ENCODE measurements at places on chromosomes 2 and 18.
A peak's percentile ranks its signal among the peaks of the same experiment; 100 is the strongest.

- no peak for DNase-seq
These were observed 2.7 kb upstream of the IL1R1 start for GRCh38 chr2:102139851-102140250.

DNA sequence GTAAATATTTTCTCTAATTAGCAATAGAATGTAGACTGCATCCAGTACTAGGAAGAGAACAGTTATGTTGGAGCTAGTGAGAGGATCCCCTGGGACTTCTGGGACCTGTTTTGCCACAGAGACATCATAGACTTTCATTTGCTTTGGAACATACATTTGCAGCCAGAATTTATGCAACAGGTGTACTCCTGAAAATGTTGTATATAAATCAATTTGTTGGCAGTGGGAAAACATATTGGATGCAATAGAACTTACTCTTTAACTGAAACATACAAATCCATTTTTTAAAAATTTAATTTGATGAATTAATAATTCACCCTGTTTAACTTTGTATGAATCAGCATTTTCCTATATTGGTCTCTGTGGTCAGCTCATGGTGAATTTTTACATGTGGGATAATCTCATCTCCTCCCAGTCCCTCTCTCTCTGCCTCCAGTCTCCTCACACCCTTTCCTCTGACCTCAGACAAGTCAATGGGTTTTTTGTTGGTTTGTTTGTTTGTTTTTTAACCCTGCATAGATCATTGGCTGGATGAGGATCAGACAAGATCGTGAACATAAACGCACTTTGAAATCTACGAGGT lies 263.0 kb downstream of the LPIN1 start:
- DNase-seq: no peak

DNA sequence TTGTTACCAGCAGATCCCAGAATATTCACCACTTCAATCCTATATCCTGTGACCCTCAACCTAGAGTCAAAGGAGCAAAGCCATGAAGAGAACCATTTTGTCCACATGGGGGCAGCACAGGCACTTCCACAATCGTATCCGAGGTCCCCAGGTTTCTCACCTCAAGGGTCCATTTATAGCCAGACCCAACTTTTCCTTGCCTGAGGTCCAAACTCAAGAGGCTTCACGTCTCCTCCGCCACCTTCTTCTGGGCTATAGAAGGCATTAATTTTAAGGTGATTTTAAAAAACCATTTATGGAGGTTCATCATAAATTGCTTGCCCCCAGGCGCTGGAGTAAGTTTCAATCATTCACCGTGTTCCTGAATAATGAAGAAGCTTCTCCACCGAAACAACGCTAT lies 111.6 kb upstream of the NABP1 start:
- peak; percentile 84 for DNase-seq

DNA sequence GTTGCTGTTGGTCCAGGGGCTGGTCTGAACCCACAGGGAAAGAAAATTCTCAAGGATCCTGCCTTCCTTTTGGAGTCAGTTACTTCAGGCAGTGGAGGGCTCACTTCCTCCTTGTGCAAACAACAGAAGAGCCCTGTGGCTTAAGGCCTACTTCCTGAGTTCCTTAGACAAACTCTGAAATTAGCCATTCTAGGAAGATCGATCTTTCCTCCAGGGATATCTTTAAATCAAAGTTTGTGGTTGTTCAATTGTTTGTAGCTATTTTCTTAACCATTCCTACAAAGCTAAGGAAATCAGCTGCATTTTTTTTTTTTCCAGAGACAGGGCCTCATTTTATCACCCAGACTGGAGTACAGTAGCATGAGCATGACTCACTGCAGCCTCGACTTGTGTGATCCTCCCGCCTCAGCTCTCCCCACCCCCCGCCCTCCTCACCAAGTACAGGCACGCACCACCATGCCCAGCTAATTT lies 156.0 kb downstream of the TANC1 start:
- peak; percentile 92 for DNase-seq

GRCh38 chr2:47805850-47806249 lies 22.9 kb downstream of the MSH6 start:
- no peak for DNase-seq

DNA sequence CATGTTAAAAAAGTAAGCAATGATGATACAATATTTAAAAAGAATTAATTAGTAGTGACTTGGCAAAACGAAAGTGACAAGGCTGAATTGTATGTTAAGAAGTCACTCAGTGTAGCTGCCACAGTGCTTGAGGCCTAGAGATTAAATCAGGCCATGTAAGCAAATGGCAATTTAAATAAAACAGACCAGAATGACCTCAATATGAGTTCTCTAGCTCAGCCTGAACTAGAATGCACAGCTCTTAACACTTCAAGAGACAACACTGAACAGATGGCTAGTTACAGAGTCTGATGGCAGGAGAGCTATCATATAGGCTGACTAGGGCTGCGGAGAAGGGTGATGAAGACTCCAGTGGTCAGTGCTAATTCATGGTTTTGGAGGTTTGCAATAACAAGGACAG lies 117.9 kb upstream of the ZBTB14 start:
- no peak for DNase-seq

GRCh38 chr2:46183426-46183825 lies 113.8 kb upstream of the EPAS1 start:
- DNase-seq: no peak

GRCh38 chr2:241081190-241081642 lies 20.9 kb downstream of the MTERF4 start:
- no peak for DNase-seq

DNA sequence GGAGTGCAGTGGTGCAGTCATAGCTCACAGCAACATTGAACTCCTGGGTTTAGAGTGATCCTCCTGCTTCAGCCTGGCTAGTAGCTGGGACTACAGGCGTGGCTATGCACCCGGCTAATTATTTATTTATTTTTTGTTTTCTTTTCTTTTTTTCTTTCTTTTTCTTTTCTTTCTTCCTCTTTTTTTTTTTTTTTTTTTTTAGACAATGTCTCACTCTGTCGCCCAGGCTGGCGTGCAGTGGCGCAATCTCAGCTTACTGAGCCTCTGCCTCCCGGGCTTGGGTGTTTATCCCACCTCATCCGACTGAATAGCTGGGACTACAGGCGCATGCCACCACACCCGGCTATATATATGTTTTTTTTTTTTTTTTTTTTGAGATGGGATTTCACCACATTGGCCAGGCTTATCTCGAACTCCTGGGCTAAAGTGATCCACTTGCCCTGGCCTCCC lies 1.4 kb upstream of the ANXA4 start:
- no peak for DNase-seq

- no peak for DNase-seq
These were observed 219.5 kb downstream of the PTPRM start for GRCh38 chr18:7786569-7786968.

GRCh38 chr2:217167531-217167930 lies 307.7 kb upstream of the TNP1 start:
- DNase-seq: no peak

- DNase-seq: no peak
These were observed 66.4 kb downstream of the VIT start for GRCh38 chr2:36762764-36763490.
